Fibroblast of gingiva (primary cell): ENCODE measurements at places on chromosomes 5 and 9.

DNA sequence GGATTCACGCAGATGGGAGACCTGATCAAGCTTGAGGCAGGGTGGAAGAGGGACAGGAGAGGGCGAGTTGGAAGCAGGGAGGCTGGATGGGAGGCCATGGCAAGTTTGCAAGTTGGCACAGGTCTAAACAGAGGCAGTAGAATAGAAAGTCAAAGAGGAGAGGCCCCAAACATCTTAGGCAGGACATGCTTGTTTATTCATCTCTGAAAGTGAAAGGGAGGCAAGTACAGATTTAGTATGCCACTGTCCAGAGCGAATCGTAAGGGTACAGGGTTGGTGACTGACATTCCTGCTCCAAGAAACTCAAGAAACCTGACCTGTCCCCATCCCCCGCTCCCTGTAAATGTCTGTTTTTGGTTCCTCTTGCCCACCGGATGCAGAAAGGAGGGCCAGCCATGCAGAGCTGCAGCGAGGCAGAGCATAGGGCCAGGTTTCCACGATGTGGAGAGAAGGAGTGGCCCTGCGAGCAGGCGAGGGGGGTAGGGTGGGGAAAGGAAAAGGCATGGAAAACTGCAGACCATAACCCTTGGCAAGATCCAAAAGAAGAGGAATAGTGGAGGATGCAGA, 96.2 kb upstream of the BOD1 start:
- DNase-seq = no peak

DNA sequence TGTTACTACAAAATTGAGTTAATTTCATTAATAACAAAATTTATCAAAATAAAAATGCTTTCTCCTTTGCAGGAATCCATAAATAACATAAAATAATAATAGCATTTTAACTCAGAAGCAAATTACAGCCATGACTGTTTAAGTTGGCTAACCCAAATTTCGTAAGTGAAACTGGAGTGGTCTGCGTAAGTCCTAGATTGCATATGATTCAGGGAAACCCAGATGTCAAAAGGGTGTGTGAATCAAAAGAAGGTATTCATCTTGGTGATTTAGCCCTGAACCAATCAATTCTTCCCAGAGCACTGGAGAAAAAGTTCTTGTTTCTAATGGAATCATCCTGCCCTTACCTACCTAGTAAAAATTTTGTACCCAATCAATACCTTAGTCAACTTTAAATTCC, 547.6 kb downstream of the RAB3C start:
- peak; percentile 80 for DNase-seq

- no peak for DNase-seq
These were observed 27.6 kb downstream of the ZNF622 start for GRCh38 chr5:16437977-16438376.

DNA sequence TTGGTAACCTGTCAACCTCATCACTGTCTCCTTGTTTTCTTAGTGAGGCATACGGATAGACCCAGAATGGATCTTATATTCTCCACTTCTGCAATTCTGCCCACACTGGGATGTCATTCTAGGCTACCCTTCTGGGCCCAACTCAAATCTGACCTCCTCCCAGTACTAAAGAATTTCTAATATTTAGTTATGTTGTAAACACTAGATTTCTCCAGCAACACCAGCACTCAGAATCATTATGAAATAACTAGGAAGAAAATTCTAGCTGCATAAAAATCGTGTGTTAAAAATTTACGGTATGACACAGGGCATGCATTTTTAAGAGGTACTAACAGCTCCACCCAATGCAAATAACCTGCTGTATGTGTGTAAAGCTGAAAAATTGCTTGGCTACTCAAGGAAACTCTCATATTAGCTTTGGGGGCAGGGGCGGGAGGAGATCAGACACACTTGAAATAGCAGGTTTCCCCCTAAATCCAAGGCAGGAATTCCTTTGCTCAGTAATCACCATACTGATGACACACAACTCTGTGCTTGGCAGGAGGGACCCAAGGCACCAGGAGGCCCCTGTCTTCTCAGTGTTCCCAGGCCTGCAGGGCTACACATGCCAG, 27.3 kb downstream of the MACROH2A1 start:
- DNase-seq = no peak

- no peak for DNase-seq
These were observed 8.4 kb upstream of the ARSI start for GRCh38 chr5:150311015-150311692.

DNA sequence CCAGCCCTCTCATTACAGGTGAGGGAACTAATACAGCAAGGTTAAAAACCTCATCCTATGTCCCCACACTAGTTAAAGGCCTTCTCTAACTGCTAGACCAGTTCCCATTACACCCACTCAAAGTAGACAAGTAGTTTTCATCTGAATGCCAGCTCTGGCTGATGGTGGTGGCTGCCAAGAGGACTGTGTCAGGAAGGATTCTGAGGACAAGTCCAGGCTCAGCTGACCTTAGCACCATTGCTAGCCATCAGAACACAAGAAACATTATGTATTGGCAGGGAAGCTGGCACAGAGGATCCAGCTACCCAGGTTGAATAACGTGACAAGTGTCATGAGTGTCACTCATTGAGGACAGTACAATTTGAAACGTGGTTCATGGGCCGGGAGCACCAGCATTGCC, 163.4 kb downstream of the HSD17B3 start:
- DNase-seq = no peak

DNA sequence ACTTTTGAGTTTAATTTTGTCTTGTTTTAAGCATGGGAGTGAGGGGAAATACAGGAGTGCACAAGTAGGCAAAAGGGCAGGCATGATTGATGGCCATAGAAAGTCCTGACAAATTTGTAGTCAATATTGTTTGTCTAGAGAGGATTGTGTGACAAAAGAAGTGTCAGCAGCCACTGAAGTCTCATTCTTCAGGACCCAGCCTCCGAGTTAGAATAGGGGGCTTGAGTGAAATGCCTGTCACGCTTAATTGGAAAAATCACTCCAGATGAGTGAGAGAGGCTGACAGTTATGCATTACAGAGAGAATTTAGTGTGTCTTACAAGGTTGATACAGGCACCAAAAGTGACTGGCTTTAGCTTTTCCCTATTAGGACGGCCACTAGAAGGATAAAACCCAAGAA, 81.9 kb upstream of the RPS23 start:
- no peak for DNase-seq

DNA sequence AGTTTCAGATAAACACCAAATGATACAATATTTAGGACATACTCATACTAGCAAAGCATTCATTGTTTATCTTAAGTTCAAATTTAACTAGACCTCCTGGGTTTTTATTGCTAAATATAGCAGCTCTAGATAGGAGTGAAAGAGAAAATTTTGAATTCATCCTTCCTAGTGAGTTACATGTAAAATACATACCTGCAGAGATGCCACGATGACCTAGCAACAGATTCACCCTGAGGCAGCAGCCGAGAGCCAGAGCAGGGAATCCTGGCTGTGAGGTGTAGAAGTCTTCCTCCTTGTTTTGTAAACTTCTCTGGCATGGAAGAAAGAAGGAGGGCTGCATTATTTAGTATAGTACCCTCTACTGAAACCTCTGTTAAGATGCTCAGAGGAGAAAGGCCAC, 25.9 kb upstream of the GABRP start:
- no peak for DNase-seq

DNA sequence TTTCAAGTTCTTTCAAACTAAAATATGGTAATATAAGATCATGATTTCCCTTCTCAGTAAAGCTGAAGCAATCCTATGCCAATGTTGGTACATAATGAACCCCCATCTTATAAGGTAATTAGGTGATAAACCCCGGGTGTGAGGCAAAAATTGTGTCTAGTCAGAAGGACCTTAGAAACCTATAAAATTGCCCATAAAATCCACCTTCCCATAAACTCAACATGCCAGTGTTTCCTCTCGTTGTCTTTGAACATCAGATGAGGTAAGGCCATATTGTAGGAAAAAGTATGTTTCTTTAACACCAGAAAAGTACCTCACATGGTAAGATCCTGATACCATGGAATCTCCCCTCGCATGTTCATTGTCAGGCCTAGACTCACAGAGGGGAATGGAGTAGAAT, 43.3 kb downstream of the SNCAIP start:
- no peak for DNase-seq

DNA sequence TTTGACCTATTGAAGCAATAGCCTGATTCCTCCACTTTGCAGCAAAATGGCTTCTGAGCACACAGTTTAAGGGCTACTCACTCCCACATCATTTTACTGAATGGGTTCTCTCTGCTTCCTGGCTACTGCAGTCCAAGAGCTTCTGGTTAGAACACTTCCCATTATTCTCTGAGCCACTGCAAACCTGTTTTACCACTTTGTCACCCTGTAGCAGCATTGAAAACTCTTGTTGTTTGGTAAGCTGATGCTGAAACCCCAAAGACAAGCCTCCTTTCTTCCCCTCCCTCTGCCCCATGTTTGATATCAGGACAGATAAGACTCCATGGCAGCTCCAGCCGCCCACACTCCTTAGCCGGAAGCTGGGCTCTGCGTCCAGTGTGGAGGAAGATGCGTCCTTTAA, 84.4 kb upstream of the RARS1 start:
- DNase-seq = no peak

DNA sequence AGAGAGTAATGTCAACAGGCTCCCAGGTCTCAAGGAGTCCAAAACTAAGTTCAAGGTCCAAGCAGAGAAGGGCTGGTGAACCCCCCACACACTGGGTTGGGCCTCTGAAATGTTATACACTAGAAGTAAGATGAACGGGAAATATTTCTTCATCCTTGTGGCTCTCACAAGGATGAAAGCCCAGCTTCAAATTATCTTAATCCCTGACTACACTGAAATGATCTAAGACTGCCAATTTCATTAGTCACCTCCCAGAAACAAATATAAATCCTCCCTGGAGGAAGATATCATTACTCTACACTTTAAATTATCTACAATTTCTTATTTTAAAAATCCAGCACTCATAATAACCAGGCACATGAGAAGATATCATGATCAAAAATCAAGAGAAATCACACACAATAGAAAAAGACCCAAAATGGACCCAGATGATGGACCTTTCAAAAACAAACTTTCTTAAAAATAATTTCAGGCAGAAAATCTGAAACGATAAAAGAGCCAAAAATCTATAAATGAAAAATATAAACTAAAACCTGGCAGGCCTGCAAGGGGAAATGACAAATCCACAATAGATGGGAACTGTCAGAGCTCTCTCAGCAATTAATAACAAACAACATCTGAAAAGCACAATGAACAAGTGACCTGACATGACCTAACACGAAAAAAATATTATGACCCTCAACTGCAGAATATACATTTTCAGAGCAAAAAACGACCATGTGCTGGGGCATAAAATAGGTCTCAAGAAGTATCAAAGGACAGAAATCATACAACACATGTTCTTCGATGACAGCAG, 117.4 kb downstream of the GPR21 start:
- DNase-seq = peak; percentile 22

DNA sequence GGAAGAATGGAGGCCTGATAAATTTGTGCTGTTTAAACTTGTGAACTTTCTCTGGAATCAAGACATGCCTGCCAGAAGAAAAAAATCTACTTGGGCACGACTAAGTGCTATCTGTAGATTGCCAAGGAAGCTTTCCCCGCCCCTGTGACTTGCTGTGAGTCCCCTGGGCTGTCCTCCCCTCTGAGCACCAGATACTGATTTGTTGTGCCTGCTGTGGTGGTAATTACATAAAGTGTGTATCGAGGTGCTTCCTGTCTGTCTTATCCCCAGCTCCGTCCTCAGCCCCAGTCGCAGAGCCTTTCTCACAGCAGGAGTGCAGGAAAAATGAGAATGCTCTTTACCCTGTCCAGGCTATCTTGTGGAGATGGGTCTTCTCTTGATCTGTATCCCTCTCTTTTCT, 53.9 kb downstream of the TRIO start:
- no peak for DNase-seq

- no peak for DNase-seq
These were observed 11.4 kb downstream of the ZBTB5 start for GRCh38 chr9:37453827-37454226.
